ENCODE measurements at places on chromosomes 4 and X.
A peak's percentile ranks its signal among the peaks of the same experiment; 100 is the strongest.

DNA sequence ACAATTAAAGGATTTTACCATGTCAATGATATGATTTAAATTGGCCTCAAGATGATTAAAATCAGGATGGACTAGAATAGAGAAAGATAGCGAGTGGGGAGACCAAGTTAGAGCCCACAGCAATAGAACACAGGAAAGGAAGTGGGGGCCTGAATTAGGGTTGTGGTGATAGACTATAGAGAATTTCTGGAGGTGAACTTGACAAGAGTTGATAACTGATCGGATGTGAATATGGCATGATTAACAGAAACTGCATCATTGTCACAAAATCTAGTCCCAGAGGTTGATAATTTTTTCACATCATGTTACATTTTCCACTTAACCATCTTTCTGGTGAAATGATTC, 26.3 kb upstream of the TRPC3 start:
- DNase-seq = no peak

- no peak for DNase-seq
Measured at GRCh38 chrX:118545510-118545909, 49.9 kb downstream of the DOCK11 start.

DNA sequence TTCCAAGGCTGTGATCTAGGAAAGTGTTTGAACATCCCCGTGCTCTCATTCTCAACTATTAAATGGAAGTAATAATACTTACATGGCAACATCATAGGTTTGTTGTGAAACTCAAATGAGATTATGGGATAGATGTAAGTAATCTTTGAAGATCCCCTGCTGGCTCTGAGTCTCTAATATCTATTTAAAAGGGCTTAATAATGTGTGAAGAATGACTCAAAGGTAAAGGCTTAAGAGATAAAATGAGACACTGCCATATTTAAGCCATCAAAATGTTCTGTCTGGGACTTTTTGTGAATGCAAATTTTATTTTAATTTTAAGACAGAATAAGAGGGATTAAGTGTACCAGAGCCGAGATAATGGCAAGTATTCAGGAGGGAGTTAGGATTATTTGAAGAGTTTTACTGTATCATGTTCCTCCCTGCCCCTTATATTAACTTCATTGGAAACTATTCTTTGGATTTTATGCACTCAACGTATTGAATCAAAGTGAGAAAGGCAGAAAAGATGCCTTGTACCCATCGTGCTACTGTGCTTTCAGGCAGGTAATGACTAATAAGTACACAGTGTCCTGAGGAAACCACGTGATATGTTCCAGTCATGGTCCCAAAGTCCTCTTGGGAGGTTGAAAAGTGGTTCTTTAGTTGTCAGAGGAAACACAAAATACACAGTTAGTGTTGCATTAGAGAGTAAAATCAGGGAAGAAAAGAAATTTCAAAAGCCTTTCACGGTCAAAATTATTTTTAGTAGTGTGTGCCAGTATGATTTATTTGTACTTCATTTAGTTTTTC, 192.4 kb downstream of the RBM46 start:
- no peak for DNase-seq

DNA sequence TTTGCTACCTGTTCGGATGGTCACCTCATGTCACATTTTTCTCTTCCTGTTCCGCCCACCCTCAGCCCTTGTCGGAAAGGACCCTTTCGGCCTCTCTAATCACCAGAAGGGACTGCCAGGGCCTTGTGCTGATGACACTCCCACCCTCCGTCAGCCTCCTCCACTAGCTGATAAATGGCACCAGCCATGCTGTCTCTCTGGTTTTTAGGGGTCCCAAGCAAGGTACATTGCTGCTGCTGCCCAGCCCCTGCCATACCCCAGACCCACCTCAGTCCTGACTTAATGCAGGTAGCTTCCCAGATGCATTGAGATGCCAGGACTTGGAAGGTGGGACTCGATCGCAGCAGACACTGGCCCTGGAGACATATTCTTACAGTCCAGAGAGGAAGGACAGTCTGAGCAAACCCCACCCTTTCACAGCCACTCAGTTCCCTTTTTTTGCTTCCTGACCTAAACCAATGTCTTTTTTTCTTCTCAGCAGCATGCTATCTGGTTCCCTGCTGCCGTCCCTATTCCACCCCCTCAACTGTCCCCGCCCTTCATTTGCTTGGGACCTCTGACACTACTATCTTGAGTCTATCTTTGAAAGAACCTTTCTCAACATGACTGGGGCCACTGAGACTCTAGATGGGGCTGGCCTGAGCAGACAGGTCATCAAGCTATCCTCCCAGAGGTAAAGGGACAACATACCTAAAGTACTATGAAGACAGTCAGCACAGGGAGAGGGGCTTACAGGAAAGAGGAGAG, at the start of gene BTK:
Gene BTK, minus strand, starts transcription at position 397 of the 747 bp plus-strand sequence. CDS start 10,907 bp downstream, outside the sequence.
- no peak for DNase-seq

GRCh38 chr4:24995346-24995919, 35.3 kb downstream of the LGI2 start:
- no peak for DNase-seq

- DNase-seq = peak; percentile 16
Measured at GRCh38 chr4:13920901-13921300, 293.4 kb upstream of the BOD1L1 start.

GRCh38 chrX:132257116-132257515, 37.9 kb upstream of the RAP2C start:
- DNase-seq = no peak

- peak; percentile 46 for DNase-seq
Measured at GRCh38 chr4:176789955-176790354, 2.8 kb downstream of the VEGFC start.

DNA sequence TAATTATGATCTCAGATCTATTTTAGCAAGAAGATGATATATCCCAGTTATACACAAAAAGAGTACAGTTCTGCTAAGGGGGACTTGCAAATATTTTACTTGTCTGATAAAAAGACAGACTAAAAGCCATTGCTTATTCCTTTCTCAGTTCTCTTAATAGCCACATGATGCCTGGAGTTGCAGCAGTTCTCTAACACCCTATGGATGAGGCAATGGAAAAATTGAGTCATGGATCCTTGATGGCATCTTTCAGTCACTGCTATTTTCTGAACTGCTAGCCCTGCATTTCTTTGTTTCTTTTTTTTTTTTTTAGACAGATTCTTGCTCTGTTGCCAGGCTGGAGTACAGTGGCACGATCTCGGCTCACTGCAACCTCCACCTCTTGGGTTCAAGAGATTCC, 1956.7 kb downstream of the C4orf33 start:
- DNase-seq = no peak

- DNase-seq = no peak
Measured at GRCh38 chr4:126591583-126591982, 1041.2 kb upstream of the INTU start.

GRCh38 chrX:17809984-17810383, 51.1 kb downstream of the RAI2 start:
- DNase-seq = no peak

DNA sequence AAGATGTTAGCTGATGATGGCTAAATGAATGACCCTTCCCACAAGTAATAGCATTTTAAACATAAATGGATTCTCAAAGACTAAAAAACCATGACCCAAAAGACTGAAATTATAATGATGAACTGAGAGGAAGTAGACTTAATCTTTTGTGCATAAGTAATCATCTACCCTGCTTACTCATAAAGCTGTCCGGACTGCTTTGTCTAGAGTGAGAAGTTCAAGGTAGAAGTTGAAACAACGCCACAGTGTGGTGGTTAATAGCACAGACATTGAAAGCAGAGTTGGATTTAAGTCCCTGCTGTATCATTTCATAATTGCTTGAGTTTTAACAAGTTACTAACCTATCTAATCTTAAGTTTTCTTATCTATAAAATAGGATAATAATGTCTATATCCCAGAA, 346.6 kb downstream of the CENPC start:
- peak; percentile 26 for DNase-seq

GRCh38 chr4:76981644-76982043, 32.1 kb downstream of the SEPTIN11 start:
- DNase-seq = no peak

- DNase-seq = no peak
Measured at GRCh38 chr4:118790544-118790943, 45.4 kb downstream of the SEC24D start.

GRCh38 chr4:125368671-125369081, 53.9 kb downstream of the FAT4 start:
- no peak for DNase-seq

Data from iPS-NIHi11 (cell line).